ENCODE measurements at places on chromosomes 11 and 22.
A peak's percentile ranks its signal among the peaks of the same experiment; 100 is the strongest.

- no peak for DNase-seq
Measured at GRCh38 chr11:45379162-45379863, 93.2 kb upstream of the SYT13 start.

DNA sequence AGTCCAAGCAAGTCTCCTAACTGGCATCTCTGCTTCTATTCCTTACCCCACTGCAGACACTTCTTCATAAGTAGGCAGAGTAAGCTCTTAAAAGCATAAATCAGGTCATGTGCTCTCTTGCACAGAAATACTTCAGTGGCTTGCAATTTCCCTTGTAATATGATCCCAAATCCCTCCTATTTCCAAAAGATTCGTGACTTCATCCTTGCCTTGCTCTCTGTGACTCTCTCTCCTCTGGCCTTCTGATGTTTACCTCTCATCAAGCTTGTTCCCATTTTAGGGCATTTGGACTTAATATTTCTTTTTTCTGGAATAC is 37.4 kb upstream of the NCR3LG1 start:
- DNase-seq, result no peak

- DNase-seq, result no peak
Measured at GRCh38 chr11:36450110-36450572, 59.9 kb downstream of the TRAF6 start.

DNA sequence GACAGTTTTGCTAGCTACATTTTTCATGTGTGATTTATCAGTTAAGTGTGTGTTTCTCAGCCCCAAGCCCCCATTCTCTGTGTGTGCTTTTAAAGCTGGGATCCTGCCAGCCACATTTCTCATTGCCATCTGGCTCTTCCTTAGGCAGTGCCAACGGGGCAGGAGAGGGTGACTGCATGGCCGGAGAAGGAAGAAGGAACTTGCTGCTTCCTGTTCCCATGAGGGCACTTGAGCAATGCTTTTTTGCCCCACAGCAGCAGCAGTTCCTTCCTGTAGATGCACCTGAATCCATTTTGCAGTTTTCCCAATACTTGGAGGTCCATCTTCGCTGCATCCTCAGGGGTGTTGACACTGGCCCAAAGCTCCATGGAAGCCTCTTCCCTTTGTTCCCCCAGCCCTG is 37.5 kb downstream of the TNRC6B start:
- DNase-seq, result no peak

GRCh38 chr11:42225664-42226063 is 766.2 kb upstream of the LRRC4C start:
- DNase-seq, result no peak

- no peak for DNase-seq
Measured at GRCh38 chr11:119181677-119182412, 3.4 kb upstream of the NHERF4 start.

GRCh38 chr11:116791002-116791812 is 472 bp downstream of the APOA5 start:
- DNase-seq, result peak; percentile 76

GRCh38 chr11:114133548-114134329 is 74.2 kb downstream of the ZBTB16 start:
- no peak for DNase-seq

- no peak for DNase-seq
Measured at GRCh38 chr22:26174280-26174679, 5.0 kb downstream of the SEZ6L start.

DNA sequence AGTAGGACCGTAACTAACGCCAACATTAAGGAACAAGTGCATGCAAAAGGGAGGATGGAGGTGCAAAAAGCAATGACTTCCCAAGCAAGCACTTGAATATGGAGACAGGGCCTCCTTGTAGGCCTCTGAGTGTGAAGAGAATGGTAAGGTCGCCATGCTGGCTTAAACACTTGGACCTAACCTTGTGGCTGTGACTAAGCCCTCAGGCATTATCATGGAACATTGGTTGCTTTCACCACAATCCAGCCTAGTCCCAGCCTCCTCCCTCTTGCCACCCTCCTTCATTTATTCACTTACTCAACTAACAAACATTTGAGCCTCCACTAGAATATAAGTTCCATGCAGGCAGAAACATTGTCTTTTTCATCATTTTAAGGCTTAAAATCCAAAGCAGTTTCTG is 11.9 kb upstream of the SYTL2 start:
- no peak for DNase-seq

DNA sequence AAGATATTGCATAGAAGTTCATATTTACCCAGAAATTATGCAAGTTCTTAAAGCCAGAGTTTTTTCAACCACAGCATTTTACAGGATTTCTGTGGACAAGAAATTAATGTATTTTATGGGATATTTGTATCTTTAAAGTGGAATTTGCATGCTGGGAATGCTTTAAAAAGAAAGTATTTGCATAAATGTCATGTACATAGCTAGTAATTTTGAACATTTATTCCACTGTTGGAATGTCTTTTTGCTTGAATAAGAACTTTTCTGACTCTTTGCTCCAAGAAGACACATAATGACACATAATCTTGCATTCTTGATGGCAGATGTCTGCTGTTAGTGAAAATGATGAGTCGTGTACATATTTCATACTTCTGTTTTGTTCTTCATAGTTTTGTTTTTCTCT is 66.6 kb downstream of the ATXN10 start:
- no peak for DNase-seq

GRCh38 chr22:35991168-35991567 is 37.5 kb downstream of the RBFOX2 start:
- no peak for DNase-seq
